Activated T-cell treated with anti-CD3 and anti-CD28 coated beads for 24 hours (primary cell): ENCODE measurements at places on chromosomes 3 and 15.

DNA sequence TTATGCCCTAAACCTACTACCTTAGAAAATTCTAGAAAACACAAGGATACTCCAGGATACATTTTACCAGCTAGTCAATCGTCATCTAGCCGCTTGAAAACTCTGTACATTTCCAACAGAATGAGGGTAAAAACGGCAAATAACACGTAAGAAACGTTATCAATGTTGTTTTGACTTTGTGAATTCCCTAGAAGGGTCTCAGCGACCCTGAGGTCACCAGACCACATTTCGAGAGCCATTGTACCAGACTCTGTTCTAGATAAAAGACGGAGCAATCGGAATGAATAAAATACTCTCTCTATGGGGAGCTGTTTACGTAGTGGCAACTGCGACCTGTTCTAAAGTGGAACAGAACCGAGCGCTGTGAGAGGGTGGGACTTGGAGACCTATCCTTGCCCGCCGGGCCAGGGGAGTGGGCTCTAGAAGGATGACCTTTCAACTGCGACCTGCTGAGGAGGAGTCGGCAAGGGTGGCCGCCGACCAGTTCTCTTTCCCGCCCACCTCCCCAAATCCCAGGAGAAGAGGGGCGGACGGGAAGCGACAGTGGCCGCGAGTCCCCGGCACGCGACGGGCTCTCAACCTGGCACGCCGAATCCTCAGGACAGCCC, 778 bp upstream of the AP4E1 start:
- DNase-seq: peak; percentile 18

DNA sequence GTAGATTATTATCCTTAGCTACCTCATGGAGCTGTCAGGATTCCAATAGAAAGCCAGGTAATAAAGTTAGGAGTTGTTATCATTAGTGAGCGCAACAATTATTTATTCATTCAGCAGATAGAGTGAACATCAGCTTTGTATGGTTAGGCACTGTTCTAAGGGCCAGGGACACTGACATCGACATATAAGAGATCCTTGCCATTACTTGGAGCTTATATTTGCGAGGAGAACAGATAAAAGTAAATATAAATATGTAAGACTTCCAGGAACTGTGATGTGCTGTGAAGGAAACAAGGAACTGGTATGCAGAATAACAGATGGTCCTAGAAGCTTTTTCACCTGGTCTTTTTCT, 473 bp downstream of the LSM3 start:
- DNase-seq: no peak

GRCh38 chr3:55286693-55287092, 200.4 kb downstream of the WNT5A start:
- DNase-seq: no peak

DNA sequence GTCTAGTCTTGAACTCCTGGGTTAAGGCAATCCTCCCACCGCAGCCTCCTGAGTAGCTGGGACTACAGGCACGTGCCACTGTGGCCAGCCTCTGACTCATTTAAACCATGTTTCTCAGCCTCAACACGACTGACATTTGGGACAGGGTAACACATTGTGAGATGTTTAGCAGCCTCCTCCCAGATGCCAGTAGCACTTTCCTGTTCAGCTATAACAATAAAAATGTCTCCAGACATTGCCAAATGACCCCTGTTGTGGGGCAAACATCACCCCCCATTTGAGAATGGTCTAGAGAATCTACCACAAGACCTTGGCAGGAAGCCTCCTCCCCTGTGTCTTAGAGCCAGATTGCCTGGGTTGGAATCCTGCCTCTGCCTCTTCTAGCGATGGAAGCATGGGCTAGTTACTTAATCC, 8.4 kb downstream of the TMEM40 start:
- DNase-seq: peak; percentile 8
